Glomerular endothelial cell (primary cell): ENCODE measurements at places on chromosomes 4 and X.

DNA sequence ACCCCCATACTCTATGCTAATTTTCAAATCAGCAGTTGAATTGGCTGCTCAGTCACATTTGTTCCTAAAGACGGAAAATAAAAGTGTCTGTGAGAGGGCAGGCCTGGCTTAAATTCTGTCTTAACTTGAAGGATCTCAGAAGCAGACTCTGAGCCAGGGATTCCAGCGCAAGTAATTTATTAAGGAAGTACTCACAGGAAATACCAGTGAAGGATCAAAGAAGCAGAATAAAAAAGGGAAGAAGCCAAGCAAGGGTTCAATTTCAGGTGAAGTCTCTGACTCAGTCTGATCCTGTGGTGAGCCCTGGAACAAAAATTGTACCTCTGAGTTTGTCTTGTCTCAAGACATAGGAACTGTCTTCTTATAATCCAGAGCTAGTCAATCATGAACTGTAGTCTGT lies 52.2 kb downstream of the IL1RAPL1 start:
- DNase-seq: no peak

DNA sequence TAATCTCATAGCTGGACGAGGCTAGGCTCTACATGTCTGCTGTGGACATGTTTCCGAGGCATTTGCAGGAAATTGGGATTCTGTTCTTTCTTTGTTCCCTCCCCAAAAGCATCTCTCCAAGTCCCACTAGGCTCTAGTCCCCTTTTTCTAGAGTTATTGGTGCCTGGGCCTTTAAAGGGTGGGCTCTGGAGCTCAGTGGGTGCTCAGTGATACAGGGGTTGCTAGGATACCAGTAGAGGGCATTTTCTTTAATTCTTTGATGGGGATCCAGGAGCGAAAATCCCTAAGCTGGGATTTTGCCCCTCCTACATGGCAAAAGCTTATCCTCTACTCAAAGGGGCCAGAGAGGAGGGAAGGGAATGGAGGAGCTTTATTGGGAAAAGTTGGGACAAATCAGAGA lies 34.2 kb downstream of the ARHGEF9 start:
- no peak for DNase-seq

DNA sequence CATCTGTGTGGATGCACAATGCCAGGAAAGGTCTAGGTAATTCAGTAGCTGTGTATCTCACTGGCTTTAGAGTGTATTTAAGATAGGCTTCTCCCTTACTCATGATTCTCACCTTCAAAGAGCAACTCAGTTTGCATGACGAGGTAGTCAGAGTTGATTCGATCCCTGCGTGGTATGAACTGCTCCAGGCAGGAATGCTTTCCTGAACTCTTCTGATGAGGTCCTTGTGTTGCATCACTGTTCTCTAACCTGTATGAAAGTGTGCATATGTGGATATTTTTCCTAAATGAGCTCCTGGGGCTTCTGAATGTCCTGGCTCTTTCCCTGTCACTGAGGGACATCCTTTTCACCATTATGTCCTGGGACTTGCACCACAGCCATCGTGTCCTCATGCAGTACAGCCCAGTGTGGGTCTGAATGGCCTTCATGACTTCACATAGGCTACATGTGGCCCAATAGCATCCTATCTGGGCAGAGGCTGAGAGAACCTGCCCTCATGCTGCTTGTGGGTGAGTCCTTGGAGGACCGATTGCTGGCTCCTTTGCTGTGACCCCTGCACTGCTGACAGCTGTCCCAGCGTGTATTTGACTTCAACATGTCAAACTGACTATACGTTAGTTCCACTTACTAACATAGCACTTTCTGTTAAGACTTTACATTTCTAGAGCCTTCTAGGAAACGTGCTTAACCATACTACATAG lies 65.3 kb upstream of the WDR1 start:
- DNase-seq: no peak

GRCh38 chr4:102420563-102421398 lies 75.5 kb upstream of the SLC39A8 start:
- DNase-seq: no peak

GRCh38 chr4:8609406-8609805 lies 16.8 kb downstream of the CPZ start:
- DNase-seq: no peak

DNA sequence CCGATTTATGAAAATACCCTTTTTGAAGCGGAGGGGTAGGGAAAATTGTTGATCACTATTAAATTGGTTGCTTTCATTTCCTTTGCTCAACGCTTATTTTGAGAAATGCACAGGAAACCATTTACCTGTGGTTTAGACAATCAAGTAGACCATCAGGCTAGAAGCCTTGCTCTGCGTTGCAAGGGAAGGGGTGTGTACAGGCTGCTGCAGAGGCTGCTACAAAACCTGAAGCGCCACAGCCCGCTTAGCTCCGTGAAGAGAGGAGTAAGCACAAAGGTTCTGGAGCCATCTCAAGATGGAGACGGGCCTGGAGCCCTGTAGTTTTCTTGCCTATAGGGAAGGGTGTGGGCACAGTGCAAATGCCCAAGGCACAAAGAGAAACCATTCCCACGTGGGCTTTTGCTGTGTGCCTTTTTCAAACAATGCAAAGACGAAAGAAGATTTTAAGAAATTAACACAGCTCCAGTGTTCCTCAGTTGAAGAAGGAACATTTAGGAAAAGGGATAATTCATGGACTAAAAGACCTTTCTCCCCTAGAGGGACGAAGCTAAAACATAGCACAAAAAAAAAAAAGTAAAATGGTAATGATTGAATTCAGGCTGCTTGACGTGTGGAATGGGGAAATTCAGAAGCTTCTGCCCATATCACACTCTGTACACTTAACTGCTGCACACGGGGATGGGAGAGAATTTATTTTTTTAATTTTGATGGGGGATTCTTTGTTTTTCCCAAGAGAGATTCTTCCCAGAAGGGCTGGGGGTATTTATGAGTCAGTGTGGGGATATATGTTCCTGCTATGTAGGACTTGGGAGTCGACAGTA lies 3.5 kb downstream of the TMSB4X start:
- DNase-seq: no peak

DNA sequence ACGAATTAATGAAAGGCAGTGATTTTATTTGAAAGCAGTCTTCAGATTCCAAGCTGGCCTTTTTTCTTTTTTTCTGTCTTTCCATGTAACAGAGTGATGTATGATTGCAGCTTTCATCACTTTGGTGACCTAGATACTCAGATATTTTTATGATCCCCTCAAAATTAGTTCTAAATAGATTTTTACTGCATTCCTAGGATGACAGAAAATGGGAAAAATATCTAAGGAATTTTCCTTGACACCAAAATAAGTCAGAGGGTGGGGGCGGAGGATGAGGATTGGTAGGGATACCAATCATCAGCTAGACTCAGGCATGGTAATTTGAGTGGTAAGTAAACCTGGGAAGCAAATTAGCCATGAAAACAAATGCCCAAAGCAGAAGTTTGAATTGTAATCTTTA lies 11.9 kb upstream of the HMGB2 start:
- no peak for DNase-seq

GRCh38 chrX:133335027-133335426 lies 80.3 kb downstream of the GPC4 start:
- DNase-seq: no peak

GRCh38 chr4:3644849-3645627 lies 112.8 kb upstream of the LRPAP1 start:
- DNase-seq: no peak

GRCh38 chr4:163757219-163757618 lies 262.7 kb downstream of the TMA16 start:
- no peak for DNase-seq

DNA sequence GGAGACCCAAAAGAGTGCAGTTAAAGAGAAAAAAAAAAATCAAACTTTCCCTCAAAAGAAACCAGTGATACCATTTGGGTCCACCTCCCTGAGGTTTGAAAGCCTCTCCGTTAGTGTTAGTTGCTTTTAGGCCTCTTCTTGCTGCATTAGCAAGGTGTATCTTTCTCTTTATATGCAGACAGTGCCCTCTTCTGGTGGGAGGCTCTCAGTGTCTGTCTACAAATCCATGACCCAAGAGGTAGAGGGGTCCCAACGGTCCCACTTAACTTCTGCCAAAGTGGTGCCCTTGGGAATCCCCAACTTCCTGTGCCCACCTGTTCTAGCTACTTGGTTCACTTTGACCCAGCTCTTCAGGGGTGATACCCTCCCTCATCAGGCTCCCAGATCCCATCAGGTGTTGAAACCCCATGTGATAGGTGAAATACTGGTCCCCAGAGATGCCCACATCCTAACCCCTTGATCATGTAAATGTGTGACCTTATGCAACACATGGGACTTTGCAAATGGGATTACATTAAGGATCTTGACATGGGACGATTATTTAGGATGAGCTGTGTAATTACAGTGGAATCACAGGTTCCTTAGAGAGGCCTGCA lies 63.7 kb upstream of the CD99 start:
- no peak for DNase-seq

DNA sequence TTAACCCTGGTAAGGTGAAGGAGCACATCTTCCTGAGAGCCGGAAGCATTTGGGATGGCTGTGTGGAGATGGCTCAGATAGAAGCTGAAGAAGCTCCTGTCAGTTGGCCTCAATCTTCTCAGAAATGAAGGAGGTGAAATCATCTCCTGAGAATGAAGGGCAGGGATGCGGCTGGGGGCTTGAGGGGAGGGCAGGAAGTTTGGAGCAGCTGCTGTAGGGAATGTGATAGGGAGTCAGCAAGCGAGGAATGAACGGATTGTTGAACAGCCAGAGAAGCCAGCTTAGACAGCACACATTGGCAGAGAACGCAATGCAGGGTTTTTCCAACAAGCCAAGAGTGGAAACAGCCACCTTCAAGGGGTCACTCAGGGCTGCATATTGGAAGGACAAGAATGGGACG lies 10.0 kb downstream of the KCNE5 start:
- DNase-seq: no peak

GRCh38 chr4:1329408-1330371 lies 17.3 kb upstream of the UVSSA start:
- DNase-seq: no peak

DNA sequence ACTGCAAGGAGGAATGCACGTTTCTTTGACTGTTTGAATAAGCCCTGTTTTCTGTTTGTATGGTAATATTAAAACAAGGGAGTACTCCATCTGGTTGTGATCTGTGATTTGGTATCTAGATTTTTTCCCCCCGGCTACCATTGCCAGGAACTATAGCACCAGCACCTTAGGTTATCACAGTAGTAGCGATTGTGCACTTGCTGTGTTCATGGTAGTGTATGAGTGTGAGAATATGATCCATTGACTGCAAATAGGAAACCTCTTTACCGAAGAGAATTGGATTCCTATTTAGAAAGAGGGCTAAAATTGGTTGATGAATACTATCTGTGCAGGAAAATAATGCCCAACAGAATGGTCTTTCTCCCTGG lies 69.9 kb downstream of the LARP7 start:
- no peak for DNase-seq

GRCh38 chr4:41644288-41644914 lies 104.1 kb downstream of the PHOX2B start:
- no peak for DNase-seq

GRCh38 chr4:93313197-93313596 lies 515.4 kb upstream of the ATOH1 start:
- no peak for DNase-seq

GRCh38 chr4:182017038-182017437 lies 226.2 kb upstream of the TENM3 start:
- DNase-seq: no peak

- DNase-seq: no peak
These were observed 17.3 kb upstream of the CWH43 start for GRCh38 chr4:48968814-48969213.

- DNase-seq: no peak
These were observed 562.7 kb downstream of the RPA4 start for GRCh38 chrX:97446298-97446882.

DNA sequence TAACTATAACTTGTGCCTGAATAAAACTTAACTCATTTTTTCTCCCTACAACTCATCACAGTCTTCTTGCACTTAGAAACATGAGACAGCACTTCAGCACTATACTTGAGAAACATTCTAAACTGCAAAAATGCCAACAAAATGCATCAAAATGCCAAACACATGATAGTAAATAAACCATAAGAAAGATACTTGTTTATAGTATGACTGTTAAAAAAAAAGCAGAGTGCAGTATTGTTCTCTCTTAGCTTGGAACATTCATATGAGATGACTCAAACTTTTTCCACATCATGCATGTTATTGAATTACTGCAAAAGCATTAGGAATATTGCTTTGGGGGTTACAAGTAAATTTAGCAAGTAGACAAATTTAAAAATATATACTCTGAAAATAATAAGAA lies 135.7 kb upstream of the ANXA10 start:
- DNase-seq: no peak

- no peak for DNase-seq
These were observed 51.6 kb downstream of the RS1 start for GRCh38 chrX:18620349-18620748.

- DNase-seq: no peak
These were observed 30.2 kb downstream of the NEK1 start for GRCh38 chr4:169582203-169582602.

GRCh38 chr4:37383579-37384229 lies 139.2 kb downstream of the NWD2 start:
- peak; percentile 23 for DNase-seq

DNA sequence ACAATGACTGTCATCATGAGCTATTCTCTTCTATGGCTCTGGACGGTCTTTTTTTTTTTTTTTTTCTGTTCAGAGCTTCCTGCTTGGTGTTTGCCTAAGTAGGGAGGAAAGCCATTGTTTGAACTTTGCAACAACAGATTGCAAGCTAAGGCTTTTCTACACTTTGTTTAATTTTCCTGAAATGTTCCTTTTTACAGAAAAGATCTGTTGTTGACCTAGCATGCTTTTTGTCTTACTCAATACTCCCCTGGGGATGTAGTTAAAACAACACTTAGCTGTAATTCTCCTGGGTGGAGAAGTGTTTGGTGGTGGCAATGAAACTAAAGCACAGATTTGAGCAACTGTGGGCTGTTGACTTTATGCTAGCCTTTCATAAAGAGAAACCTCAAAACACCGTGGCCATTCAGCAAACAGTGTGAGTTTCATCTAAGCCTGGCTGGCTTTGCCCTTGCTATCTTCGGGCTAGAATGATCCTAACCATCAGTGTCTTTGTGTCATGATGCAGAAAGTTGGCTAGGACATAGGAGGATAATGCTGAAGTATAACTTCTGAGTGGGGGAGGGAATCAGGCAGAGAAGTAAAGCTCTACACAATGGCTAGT lies 110.5 kb downstream of the ANXA3 start:
- DNase-seq: no peak

- DNase-seq: no peak
These were observed 9.0 kb upstream of the SLC25A6 start for GRCh38 chrX:1400742-1401471.

- no peak for DNase-seq
These were observed 300.5 kb upstream of the PABPC4L start for GRCh38 chr4:134501973-134502643.
